Ascending aorta (tissue), 2 donors: ENCODE measurements at places on chromosomes 3 and 15.

DNA sequence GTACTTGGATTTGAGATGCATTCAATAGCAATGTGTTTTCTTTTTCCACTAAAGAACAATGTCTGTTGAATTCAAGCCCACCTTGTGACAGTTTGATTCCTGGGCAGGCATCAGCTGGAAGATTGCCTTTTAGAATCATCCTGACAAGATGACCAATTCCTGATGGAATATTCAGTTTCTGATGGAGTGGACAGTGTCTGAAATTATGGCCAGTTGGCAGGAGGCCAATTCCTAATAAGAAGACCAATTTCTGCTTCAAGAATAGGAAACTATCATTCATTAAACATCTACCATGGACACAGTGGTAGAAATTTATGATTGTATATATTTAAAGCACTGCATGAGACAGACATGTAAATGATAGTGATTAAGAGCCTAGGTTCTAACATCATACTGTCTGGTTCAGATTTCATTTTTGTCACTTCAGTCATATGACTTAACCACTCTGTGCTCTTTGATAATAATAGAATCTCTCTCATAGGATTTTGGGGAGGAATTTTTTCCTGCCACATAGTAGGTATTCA is 133.6 kb downstream of the CLSTN2 start:
- DNase-seq: no peak

DNA sequence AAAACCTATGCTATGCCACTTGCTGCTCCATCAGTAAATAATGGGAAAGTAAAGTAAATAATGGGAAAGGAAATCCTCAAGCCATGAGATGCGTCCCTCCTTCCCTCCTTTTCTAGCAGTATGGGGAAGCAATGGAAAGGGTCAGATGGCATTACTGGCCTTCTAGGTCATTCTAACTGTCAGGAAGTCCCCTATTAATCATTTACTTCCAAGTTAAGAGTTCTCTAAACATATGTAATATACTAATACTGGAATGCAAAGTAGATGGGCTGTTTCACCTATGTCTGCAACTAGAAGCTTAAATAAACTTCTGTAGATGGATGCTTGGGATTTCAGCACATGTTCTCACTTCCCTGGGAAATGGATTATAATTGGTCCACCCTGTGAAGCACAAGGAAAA is 55.9 kb downstream of the MDFIC2 start:
- no peak for DNase-seq

DNA sequence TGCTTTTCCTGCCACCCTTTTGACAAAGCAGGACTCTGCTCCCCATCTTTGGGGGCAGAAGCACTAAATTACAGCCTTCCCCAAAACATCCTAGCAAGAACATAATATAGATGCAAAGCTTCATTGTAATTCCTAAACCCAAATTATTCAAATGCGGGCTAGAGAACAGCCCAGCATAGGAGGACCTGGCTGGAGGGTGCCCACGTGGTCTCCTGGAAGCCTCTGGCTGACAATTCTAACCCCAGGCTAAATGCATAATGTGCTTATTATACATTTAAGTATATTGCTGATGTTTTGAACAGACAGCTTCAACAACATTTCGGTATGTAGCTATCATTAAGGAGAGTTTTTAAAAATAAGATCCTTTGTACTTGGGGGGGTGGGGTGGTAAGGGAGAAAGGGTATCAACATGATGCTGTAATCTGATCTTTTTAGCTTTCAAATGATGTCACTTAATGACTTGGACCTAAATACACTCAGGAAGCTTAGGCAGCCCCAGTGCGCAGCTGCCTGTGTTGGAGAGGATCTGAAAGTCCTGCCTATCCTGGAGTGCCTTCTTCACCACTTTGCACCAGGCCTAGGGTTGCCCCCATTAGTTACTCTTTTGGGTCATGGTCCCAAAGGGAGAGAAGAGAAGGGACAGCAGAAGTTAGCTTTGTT is 57.2 kb upstream of the USP3 start:
- no peak for DNase-seq

DNA sequence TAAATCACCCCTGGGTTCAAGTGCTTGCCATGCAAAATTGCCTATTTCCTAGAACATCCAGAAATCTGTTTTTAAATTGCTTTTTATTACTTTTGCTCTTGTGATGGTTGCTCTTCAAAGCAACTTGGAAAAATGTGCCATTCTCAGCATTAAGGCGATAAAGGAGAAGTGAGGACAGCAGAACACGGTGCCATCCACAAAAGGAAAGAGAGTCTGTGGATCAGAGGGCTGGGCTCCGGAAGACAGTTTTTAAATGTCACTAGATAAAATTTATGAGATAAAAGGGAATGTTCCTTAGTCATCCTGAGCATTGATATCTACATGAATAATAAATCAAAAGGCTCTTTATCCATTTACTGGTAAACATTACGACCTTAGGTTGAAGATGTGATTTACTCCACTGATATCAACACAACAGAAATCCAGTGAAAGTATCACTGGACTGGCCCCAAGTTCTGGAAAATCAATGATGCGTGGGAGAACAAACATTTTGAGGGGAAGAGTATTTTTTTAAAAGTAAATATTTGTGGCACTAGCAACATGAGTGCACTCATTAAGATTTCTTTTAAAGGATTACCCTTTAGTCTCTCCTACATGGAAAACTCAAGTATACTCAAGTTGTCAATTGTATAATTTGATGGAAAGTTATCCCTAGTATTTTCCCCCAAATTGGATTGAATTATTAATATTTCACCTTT is 554.7 kb downstream of the FHIT start:
- DNase-seq: no peak

GRCh38 chr15:51991141-51991540 is 19.6 kb upstream of the LEO1 start:
- DNase-seq: no peak

GRCh38 chr3:139227165-139227564 is 116.7 kb upstream of the MRPS22 start:
- DNase-seq: no peak

- no peak for DNase-seq
Observed at GRCh38 chr15:39538936-39539335, 41.9 kb upstream of the THBS1 start.

GRCh38 chr3:131393051-131393450 is 11.5 kb downstream of the NUDT16 start:
- DNase-seq: no peak

DNA sequence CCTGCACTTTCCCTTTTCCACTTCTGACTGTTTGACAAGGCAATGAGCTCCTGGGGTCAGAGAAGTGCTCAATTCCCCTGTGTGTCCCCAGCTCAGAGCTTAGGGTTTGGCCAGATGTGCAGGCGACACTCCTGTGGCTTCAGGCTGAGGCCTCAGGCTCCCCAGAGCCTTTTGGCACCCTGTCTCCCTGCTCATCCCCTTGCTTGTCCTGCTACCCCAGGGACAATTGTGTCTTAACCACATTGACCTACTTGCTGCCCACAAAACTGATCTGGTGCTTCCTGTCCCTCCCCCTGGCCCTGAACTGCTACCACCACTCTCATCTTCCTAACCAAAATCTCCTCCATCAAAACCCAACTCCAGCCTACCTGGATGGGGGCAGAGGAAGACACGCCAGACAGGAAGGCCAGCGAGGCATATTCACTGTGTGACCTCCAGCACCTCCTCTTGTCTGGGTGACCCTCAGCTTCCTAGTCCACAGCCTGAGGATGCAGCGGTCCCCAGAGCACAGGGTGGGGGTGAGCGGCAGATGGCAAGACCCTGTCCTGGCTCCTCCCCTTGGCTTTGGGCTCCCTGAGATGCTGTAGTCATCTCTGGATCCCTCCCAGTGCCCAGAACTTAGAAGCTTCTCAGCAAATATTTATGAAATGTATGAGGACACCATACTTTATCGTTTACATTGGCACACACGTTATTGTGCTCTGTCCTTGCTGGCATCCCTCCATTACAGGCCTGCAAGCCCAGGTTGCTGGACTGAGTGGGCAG is 98.9 kb upstream of the SLC6A6 start:
- DNase-seq: no peak

DNA sequence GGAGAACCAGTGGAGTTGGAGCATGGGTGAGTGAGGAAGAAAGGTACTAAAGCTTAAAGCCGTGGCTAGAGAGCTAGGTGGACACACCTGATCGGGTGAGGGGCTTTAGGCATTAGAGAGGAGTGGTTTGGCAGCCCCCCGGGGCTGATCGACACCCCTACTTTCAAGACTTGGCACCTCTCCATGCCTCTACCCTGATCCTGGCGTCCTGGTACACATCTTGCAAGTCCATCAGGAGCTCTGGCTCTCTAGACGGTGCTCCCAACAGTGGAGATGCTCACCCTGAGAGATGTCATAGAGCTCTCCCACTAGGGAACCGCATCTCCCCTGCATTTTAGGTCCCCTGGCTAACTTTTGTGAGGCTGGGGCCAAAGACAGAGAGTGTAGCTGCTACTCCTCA is 98.1 kb downstream of the XXYLT1 start:
- DNase-seq: peak; percentile 60

GRCh38 chr15:32829436-32829835 is 111.6 kb downstream of the GREM1 start:
- no peak for DNase-seq

DNA sequence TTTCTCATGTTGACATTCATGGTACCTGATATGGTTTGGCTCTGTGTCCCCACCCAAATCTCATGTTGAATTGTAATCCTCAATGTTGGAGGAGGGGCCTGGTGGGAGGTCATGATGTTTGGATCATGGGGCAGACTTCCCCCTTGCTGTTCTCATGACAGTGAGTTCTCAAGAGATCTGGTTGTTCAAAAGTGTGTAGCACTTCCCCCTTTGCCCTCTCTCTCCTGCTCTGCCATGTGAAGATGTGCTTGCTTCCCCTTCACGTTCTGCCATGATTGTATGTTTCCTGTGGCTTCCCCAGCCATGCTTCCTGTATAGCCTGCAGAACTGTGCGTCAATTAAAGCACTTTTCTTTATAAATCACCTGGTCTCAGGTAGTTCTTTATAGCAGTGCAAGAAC is 3.3 kb upstream of the UBL7 start:
- DNase-seq: no peak

- no peak for DNase-seq
Observed at GRCh38 chr15:29079479-29079878, 190.1 kb downstream of the NSMCE3 start.

- DNase-seq: no peak
Observed at GRCh38 chr15:91142106-91142744, 42.2 kb downstream of the SV2B start.

DNA sequence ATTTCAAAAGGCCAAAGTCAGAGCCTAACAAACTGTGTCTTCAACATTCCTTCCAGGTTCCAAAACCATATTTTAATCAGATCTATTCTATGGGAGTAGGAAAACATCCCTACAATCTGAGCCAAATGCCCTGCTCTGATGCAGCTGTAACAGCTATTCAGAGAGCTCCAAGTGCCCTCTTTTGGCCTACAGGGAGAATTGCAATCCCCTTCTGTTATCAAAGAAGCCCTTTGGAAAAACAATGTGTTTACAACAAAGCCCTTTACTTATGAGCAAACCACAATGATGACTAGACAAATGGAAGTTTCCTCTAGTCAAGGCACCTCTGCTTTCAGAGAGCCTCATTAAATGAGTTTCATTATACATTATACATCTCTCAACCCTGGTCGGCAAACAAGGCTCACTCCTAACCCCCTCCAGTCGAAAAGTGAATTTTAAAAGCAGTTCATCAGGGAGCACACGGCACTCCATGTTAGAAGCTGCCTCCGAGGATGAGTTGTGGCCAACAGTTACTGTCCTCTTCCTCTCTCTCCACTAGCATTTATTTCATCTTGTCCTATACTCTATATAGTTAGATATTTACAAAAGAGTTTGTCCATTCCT is 42.6 kb upstream of the TMCO5A start:
- no peak for DNase-seq

GRCh38 chr3:167776066-167776685 is 40.7 kb downstream of the SERPINI1 start:
- DNase-seq: no peak

- no peak for DNase-seq
Observed at GRCh38 chr3:12946251-12946648, 104.9 kb upstream of the RPL32 start.

GRCh38 chr3:113695786-113696645 is at the start of gene USF3:
Gene USF3, minus strand, starts transcription at chr3:113696642. Its CDS starts 21,764 bp downstream, at chr3:113674878.
- DNase-seq: peak; percentile 88

- no peak for DNase-seq
Observed at GRCh38 chr3:157204431-157204830, 44.5 kb upstream of the CCNL1 start.

GRCh38 chr15:74785194-74786032 is 3.5 kb downstream of the CSK start:
- no peak for DNase-seq

DNA sequence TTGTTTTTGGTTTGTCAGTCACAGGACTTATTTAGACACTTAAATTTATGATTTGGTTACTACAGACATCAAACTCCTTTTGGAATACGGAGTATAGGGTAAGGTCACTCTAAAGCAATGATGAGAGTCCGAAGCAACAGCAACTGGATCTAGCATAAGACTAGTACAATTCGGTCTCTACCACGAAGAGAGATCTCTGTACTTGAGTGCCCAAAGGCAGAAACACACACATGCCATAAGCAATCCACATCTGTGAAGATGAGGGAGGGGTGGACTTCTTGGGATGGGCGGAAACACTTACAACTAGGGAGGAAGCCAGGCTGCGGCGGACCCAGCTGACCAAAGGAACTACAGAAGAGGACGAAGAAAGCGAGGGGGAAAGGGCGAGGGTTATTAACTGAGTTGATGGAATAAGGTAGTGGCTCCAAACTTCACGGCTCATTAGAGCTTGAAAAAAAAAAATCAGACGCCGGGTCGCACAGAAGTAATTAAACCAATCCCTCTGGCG is 595 bp downstream of the DPH6 start:
- peak; percentile 78 for DNase-seq

DNA sequence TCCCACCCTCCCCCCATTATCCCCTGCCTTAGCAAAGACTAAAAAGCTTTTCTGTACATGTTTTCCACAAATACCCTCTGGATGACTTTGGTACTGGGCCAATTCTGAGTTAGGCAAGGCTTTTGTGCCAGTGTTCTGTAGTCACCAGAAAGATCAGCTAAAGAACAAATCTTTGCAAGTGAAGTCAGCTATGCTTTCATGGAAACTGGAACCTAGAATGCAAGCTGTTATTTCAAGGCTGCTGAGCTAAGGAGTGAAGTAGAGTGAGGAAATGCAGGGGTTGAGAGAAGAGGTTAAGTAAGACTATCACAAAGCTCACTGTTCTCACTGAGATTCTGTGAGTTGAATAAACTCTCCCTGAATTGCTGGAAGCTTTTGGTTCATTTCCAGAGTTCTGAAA is 107.8 kb upstream of the CNTN3 start:
- DNase-seq: no peak

- DNase-seq: no peak
Observed at GRCh38 chr15:95679847-95680582, 650.5 kb upstream of the NR2F2 start.
